ENCODE measurements at places on chromosomes 2 and 18.

DNA sequence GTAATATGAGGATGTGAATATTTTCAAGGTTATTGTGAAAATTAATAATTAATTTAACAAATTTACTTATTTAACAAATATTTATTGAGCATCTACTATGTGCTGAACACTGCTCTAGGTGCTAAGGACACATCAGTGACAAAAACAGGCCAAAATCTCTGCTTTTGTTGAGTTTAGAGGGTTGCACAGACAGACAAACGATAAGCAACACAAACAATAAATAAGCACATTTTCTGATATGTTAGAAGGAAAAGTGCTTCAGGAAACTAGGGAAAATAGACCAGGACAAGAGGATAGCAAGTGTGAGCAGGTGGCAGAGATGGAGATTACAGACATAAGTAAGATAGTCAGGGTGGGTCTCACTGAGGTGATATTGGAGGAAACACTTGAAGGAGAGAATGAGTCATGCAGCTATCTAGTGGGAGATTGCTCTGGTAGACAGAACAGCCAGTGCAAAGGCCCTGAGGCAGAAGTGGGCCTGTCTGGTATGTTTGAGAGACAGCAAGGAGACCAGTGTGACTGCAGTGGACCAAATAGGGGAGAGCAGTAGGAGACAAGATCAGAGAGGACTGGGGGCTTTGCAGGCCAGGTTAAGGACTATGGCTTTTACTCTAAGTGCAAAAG lies 38.3 kb downstream of the SFXN5 start:
- DNase-seq = no peak

DNA sequence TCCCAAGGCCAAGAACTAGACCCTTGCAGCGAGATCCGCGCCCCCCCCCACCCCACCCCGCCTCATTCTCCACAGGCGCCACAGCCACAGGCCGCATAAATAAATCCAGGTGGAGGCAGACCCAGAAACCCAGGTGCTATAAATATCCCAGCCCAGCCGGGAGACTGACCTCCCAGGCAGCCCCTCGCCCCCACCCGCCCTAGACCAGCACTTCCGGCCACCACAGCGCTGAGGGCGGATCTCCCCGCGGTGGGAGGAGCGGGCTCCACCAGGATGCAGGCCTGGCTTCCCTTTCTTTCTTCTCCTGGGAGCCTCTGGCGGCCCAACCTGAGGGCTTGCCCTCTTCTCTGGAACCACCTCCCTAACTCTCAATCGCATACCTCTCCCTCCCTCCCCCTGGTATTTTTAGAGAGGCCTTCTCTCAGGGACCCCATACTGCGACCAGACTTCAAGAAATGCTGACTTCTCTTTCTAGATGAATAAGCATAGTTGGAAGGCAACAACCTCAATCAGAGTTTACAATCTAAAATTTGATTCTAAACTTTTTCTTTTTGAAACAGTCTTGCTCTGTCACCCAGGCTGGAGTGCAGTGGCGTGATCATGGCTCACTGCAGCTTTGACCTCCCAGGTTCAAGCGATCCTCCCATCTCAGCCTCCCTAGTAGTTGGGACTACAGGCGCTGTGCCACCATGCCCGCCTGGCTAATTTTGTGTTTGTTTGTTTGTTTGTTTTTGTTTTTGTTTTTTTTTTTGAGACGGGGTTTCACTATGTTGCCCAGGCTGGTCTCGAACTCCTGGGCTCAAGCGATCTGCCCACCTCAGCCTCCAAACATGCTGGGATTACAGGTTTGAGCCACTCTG lies 55.0 kb downstream of the PKDCC start:
- DNase-seq = no peak

DNA sequence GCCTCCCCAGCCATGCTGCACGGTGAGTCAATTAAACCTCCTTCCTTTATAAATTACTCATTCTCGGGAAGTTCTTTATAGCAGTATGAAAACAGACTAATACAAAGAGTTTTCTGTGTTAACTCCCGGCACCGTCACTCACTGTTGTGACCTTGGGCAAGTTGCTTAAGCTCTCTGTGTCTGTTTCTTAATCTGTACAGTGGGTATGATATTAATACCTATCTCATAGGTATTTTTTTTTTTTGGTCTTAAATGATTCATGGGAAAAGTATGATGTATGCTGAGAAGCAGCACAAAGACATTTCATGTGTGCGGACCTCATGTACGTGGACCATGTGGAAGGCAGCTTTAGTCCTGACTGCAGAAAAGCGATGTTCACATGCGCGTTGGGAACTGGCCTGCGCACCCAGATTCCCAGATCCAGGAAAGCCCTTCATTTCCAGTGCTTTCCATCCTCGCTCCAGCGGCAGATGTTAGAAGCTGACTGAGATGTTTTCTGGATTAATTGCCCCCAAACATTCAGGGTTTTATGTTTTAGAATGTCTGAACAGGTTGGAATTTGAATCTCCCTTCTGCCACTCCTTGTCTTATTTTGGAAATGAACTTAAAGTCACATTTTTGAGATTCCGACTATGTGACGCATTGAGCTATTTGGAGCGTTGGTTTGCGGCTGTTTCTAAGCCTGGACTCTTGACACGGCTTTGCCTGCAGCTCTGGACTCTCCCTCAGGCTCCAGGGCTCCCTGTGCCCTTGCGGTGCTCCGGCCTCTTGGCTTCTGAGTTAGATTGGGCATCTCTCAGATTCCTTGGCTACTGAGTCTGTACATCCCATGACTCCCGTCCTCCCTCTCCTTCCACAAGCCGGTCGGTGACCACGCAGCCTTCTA lies 61.4 kb downstream of the SLC4A3 start:
- no peak for DNase-seq

DNA sequence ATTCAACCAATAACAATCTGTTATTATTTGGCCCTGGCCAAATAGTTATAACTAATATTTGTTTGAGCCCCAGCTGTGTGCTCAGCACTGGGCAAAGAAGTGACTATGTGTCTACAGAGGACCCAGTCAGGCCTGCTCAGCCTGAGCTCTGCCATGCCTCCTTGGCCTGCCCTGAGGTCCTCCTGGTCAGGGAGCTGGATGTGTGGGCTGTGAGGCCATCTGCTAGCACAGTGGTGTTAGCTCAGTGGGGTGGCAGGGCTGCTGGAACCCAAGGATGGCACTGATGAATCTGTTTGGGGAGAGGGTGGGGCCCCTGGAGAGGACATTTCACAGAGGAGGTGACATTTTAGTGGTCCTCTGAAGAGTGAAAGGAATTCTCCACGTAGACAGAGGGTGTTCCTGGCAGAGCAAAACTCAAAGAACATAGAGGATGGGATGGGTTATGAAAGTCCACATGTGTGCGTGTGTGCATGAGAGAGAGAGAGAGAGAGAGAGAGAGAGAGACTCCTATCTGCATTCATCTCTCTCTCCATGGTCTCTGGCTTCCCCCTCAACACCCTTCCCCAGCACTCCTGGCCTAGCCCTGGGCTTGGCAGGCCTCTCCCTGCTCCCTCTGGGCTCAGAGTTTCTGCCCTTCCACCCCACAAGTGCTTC lies 21.2 kb upstream of the ATOH8 start:
- no peak for DNase-seq

GRCh38 chr2:216855605-216856004 lies 4.3 kb downstream of the TNP1 start:
- DNase-seq = no peak

- no peak for DNase-seq
These were observed 103.3 kb upstream of the VRK2 start for GRCh38 chr2:57943315-57943714.

DNA sequence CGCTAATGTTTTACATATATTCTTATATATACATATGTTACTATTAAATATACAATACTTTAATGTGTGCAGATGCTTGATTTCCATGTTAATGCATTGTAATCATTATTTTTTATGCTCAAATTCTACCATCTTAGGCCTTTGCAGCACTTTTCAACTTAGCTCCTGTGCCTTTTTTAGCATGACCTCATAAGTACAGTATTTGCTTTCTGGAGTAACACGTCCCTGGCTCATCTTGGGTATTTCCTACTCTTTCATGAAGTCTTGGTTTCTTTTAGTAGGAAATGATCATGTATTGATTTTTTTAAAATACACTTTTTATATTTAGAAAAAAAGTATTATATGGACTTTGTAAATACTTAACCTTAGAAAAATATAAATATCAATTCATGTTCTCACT lies 36.5 kb downstream of the CAB39 start:
- no peak for DNase-seq

GRCh38 chr2:121798617-121799016 lies 43.2 kb downstream of the TSN start:
- DNase-seq = no peak

DNA sequence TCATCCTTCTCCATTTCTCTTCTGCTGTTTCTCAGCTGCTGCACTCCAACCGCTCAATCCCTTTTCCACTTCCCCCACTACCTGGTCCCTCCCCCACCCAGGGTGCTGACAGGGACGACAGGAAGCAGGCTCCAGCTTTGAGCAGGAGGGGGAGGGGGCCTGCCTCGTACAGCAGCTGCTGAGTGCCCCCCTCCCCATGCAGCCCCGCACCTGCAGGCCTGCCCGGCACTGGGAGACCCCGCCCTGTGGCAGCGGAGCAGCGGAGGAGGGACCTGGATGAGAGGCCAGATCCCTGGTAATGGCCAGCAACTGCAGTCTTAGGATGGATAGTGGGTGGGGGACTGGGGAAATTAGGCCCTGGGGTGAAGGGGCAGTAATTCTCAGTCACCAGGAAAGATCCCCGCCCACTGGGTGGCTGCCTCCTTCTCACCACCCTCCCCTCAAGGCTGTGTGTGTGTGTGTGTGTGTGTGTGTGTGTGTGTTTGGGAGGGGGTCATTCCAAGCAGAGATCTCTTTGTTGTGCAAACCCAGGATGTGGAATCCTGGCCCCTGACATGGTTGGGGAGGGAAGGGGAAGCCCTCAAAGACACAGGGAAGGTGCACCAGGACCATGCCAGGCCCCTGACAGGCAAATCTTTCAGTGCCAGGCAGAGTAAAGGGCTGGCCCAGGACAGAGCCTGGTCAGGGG lies 6.8 kb upstream of the CRYBA2 start:
- DNase-seq = no peak

- no peak for DNase-seq
These were observed 187.2 kb downstream of the LRRTM1 start for GRCh38 chr2:80117401-80117800.

GRCh38 chr2:118853651-118854291 lies 6.3 kb upstream of the EN1 start:
- no peak for DNase-seq

DNA sequence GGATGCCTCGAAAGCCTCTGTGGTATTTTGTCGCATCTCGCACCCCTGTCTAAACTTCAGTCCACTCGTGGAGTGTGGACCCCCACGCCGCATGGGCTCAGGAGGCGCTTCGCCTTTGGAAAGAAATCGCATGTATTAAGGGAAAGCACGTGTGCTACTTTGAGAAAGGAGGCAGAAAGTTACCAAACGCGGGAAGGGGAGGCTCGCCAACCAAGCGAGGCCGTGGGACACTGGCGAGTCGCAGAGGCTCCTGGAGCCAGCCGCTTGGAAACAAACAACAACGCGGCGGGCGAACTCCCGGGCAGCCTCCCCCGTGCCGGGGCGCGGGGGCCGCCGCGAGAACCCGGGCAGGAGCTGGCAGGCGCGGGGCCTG lies 455 bp upstream of the AGAP1 start:
- DNase-seq = no peak

- DNase-seq = no peak
These were observed 17.3 kb downstream of the CHCHD5 start for GRCh38 chr2:112601754-112602153.

GRCh38 chr18:35311496-35311895 lies 21.5 kb upstream of the ZSCAN30 start:
- no peak for DNase-seq

- no peak for DNase-seq
These were observed 7.7 kb upstream of the PARD6G start for GRCh38 chr18:80254971-80255500.

DNA sequence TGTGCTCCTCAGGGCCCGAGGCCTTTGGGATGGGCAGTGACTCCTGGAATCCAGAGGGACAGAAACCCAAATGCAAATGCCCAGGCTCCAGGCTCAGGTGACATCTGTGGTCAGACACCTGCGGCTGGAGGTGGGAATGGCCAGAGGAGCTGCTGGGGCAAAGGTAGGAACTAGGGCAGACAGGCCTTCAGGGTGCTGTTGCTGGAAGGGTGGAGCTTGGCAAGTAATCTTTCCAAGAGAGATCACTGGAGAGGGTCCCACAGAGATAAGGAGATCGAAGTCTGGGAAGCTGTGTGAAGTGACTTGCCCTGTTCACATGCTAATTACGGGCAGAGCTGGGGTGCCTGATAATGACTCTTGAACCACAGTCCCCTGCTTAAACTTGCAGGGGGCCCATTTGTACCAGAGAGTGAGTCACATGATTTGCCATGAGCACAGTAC lies 82.4 kb downstream of the ACAA2 start:
- DNase-seq = no peak

- DNase-seq = no peak
These were observed 48.5 kb downstream of the HS6ST1 start for GRCh38 chr2:128269990-128270671.

GRCh38 chr2:179336782-179337534 lies 72.3 kb upstream of the SESTD1 start:
- no peak for DNase-seq

DNA sequence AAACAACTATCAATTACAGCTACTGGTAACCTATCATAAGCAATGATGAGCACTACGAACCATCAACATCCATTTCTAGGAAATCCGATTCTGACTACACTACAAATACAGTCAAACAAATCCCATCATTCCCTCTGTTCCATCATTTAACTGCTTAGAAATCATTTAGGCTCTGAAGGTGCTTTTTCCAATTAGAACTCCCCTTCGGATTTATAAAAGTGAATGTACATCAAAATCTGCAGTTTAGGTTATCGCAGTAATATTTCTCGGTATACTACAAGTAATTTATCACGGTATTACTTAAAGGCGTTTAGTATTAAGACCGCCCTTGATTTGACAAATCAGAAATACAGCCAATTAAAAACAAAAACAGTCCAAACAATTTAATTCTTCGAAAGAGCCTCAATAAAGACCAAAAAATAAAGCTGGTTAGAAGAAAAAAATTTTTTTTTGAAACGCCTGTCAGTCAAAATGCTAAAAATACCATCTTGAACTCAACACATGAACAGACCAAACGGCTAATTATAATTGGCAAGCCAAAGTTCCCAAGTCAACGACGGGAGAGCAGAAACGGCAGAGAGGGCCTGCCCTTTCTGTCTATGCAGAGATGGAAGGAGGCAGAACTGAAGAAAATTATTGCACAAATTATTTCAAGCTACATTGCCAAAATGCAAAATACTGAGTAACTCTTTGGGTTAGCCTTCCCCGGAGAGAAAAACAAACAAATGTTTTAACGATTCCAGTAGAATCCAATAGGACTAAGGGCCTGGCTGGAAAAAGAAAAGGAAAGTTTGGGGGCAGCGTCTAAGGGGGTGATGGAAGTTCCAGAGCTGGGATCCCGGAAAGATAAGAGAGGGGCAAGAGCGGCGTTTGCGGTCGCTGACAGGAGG lies 1.2 kb downstream of the VPS54 start:
- DNase-seq = no peak

- DNase-seq = no peak
These were observed 25.1 kb upstream of the AAK1 start for GRCh38 chr2:69668598-69668997.

DNA sequence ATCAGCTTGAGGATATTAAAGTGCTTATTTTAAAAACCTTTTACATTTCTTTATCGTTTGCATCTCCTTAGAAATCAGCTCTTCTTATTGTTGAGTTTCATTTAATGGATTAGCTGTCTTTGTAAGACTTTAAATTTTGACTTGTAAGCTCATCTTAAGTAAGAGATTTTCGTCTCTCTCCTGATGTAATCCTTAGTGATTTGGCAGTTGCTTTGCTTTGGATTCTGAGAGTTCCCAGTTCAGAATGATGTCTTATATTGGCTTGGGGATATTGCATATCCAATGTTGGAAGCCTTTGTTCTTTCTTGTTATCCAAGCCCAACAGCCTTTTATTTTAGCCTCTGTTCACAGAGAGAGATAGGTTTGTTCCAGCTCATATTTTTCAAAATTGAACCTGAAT lies 212.1 kb downstream of the ARL6IP6 start:
- DNase-seq = no peak

Measured in activated CD4-positive, alpha-beta T cell treated with anti-CD3 and anti-CD28 coated beads, Interleukin-2, amount 50 U/mL, for 1 hour (primary cell).